Activated naive CD4-positive, alpha-beta T cell (primary cell): ENCODE measurements at places on chromosomes 3 and 15.

DNA sequence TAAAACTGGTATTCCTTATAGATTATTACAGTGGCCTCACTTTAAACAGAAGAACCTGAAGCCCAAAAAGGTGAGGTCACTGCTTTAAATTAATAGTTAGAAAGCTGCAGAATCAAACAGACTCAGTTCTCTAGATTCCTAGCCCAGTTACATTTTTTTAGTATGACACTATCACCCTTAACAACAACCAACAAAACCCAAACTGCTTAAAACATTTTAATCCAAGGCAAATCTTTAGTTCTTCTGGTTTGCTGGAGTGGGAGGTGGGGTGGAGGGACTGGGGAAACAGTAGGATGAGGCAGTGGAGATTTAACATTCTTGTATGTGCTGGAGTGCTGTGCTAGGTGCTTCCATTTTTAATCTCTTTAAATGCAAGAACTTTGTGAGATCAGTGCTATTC lies 631.6 kb upstream of the KCNMB2 start:
- DNase-seq, result no peak

DNA sequence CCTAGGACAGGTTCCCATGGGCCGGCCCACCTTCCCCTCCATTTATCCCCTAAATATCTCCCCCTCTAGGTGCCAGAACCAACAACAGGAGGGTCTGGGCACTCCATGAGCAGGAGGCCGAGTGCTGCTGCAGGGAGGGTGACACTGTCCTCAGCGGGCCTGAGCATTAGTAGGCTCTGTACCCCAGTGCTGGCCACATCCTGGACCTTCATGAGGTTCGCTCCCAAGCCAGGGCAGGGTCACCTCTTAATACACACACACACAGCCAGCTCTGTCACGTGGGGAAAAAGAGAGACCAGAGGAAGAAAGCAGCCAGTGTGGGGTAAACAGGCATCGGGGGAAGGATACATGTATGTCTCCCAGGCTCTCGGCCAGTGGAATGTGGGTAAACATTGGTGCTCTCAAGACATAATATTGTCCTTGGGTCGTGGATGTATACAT lies 27.9 kb upstream of the SEMA3F start:
- DNase-seq, result no peak

DNA sequence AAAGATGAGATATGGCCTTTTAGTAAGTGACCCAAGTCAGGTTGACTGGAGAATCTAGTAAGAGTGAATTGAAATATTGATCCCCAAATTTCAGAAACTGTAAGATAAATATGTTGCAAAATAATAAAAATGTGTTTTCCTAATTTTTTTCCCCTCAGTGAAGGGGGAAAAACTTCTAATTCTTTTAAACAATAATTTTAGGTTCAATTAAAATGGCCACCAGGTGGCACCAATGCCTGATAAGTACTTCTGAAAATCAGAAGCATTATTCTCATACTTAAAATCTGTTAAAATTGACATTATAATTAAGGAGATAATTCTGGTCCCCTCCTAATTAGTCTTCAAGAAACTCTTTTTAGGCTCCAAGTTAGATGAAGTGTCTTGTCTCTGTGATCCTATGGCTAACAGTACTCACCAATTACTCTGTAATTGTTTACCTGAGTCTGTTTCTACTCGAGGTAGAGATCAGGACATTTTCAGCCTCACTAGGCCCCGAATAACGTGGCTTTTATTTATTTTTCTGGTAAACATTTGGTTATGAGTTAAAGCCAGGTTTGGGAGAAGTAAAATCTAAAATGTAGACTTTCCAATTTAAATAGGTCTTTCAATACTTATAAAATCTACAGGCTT lies 52.6 kb downstream of the NMD3 start:
- no peak for DNase-seq

DNA sequence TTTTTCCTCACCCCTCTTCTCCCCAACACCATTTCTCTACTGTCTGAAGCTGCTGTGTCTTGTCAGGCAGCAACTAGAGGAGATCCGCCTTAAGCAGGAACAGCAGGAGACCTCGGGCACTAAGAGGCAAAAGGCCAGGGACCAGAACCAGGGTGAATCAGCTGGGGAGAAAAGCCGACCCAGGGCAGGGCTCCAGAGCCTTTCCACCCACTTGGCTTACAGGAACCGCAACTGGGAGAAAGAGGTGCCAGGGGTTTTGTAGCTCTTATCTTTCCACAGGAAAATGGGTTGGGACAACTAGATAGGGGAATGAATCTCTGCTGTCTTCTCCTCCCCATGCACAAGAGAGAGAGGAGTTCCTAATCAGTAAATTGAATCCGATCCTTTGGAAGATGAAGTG lies 3.0 kb upstream of the NGRN start:
- no peak for DNase-seq

DNA sequence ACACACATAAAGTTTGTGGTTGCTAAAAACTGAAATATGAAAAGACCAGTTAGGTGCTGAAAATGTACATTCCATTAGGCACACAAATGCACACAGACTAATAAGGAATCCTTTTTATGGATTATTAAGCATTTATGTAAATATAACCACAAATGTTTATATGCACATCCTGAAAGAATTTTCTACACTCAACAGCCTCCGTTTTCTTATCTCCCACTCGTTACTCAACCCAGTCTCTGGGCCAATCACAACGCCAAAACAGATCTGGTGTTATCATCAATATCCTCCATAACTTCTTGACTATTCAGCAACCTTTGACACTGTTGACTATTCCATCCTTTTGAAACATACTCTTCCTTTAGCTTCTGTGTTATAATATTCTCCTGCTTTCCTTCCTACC lies 136.4 kb downstream of the ATP8B4 start:
- no peak for DNase-seq

- no peak for DNase-seq
Measured at GRCh38 chr3:38507120-38507519, 11.0 kb downstream of the EXOG start.
